ENCODE measurements at places on chromosomes 4 and X.

GRCh38 chrX:133923113-133923512 is 62.3 kb downstream of the GPC3 start:
- no peak for DNase-seq

DNA sequence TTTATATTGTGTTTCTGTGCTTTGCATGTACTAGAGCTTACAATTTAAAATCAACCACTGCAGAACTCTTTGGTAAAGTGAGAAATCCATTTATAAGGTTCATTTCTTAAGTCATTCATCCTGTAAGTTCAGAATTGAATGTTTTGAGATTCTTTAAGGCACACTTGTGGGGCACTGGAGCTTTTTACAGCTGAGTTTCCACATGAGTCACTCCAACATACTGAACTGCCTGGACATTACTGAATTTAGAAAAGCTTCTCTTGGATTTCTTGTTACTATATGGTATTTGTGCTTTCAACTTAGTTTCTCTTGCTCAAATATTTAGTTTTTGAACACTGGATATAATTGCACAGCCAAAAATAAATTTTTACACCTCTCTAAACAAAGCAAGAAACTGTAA is 226.3 kb downstream of the PACRGL start:
- no peak for DNase-seq

DNA sequence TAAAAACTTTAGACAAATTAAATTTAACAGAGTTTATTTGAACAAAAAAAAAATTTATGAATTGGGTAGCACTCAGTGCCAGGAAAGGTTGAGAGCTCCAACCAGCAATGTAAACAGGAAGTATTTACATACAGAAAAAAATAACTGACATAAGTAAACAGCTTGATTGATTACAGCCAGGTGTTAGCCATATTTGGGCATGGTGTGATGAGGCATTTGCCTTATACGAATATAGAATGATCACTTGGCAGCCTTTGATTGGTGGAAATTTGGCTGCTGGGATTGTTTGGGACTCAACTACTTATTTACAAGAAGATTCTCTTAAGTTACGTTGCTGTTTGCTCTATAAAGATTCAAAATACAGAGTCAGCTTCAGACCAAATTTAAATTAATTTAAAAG is 172.0 kb downstream of the ADAM29 start:
- no peak for DNase-seq

DNA sequence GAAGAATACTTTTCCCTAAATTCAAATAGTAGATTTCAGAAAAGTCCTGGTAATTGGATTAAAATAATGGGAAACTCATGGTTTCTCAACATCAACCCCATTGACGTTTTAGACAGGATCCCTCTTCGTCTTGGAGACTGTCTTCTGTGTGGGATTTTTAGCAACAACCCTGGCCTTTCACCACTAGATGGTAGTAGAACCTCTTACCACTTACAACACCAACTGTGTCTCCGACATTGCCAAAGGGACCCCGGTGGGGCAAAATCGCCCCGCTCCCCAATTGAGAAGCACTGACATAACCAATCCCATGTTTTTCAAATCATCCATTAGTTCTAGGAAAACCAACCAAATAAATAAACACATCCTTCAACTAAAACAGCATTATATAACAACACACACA is 16.9 kb upstream of the ANOS1 start:
- peak; percentile 52 for DNase-seq

GRCh38 chrX:66053414-66053813 is 13.5 kb upstream of the VSIG4 start:
- peak; percentile 8 for DNase-seq

- DNase-seq = no peak
Measured at GRCh38 chrX:38275615-38276014, 51.7 kb downstream of the RPGR start.

GRCh38 chrX:120560405-120560841 is 339 bp downstream of the CUL4B start:
- DNase-seq = no peak

- no peak for DNase-seq
Measured at GRCh38 chr4:91243132-91243531, 1060.6 kb upstream of the GRID2 start.

DNA sequence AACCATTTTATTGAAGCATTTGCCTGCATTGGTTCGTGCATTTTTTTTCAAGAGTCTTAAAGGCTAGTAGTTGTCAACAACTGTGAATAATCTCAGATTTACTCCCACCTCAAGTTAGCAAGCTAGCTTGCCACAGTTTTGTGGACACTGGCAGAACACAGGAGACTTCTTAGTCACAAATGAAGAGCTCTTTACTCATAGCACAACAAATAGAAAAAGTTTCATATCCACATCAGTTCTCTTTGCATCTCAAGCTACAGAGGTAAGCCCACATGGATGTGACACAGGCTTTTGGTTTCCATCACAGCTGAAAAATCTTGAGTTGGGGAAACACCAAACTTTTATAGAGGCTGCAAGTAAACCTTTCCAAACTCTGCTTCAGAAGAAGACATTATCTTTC is 2315.7 kb upstream of the TENM3 start:
- DNase-seq = no peak

DNA sequence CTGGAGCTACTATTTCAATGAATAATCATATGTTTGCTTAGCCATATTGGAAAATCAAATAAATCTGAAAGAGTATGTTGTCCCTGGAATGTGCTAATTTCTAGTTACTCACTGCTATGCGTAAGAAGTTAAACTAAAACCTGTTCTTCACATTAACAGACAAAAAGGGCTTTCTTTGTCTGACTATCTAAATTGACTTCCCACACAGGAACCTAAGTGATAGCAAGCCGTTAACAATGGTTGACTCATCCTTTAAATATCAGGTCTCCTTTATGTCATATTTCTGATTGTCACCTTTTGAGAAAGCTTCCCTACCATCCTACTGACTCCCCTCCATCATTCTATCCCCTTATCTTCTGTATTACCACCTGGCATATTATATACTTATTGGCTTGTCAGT is 81.4 kb downstream of the AMELX start:
- DNase-seq = no peak

DNA sequence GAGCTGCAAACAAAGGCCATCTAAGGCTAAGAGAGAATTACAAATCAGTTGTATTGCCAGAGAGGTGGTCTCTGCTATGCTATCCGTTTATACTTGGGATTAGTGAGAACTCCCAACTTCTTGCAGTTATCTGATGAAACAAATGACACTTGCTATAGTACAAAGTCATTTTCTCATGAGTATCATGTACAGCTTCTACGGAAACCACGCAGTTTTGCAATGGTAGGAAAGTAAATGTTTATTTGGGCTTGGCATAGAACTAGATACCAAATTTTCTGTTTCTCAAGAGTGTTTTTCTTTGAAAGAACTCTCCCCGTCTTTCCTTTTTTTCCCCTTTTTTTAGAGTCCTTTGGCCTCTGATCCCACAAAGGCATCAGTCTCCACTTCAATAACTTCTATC is 128.2 kb upstream of the ENPEP start:
- DNase-seq = no peak

- no peak for DNase-seq
Measured at GRCh38 chr4:153426207-153426885, 39.8 kb upstream of the TMEM131L start.

GRCh38 chrX:74506317-74507115 is 85.2 kb downstream of the SLC16A2 start:
- DNase-seq = no peak

DNA sequence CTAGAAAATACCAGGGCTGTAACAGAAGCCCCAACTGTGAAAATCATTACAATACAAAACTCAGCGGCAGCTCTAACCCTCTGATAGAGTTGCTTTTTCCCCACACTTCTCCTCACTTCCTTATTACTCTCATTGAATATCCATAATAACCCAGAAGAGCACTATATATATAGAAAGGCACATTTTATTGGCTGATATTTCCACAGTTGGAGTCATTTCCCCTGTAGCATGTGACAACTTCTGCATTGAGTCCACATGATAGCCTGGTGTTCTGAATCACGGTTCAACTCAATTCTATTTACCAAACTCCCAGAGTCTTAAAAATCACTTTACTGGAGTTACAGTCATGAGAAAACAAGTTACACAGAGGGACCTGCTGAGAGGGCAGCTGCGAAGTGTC is 46.6 kb upstream of the NWD2 start:
- no peak for DNase-seq

DNA sequence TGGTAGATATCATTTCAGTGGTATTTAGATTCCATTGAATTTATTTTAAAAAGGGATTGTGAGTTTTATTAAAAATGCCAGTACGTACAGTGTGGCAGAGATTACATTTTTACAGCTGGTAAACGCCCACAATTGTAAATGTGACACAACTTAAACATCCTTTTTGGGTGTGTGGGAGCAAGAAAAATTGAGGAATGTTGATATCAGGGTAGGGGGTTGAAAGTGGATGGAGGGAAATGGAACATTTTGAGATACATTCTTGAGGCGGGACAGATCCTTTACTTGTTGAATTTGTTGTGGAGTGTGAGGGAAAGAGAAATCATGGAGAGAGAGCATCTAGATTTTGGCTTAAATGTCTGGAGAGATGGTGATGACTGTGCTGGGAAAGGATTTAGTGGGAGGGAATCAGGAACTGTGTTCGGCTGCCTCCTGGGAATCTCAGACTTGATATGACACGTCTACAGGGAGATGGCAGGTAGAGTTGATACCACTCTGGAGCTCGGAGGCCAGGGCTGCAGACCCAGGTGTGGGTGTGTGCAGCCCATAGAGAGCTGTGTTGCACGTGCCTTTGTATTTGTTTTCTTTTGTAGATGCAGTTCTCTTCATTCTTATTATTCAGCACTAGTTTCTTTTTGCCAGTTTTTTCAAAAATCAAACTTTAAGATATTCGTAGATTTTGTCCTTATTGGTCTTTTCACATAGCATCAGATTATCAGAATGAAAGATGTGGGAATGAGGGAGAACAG is 10.8 kb downstream of the TMEM131L start:
- DNase-seq = no peak

- DNase-seq = no peak
Measured at GRCh38 chr4:188435381-188435780, 296.1 kb downstream of the TRIML1 start.

DNA sequence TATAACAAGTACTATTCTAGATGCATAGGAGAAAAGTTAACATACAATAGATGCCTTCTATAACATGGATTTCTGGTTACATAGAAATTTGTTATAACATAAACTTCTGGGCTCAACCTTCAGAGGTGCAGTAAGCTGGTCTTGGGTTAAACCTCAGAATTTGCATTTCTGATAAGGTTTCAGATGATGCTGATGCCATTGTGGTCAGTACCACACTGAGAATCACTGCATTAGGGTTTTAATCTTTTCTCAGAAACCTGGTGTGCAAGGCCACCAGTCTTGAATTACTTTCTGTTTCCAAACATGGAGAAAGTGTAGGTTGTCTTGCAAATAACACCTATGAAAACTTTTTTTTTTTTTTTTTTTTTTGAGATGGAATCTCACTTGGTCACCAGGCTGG is 146.2 kb downstream of the SPOCK3 start:
- DNase-seq = no peak

DNA sequence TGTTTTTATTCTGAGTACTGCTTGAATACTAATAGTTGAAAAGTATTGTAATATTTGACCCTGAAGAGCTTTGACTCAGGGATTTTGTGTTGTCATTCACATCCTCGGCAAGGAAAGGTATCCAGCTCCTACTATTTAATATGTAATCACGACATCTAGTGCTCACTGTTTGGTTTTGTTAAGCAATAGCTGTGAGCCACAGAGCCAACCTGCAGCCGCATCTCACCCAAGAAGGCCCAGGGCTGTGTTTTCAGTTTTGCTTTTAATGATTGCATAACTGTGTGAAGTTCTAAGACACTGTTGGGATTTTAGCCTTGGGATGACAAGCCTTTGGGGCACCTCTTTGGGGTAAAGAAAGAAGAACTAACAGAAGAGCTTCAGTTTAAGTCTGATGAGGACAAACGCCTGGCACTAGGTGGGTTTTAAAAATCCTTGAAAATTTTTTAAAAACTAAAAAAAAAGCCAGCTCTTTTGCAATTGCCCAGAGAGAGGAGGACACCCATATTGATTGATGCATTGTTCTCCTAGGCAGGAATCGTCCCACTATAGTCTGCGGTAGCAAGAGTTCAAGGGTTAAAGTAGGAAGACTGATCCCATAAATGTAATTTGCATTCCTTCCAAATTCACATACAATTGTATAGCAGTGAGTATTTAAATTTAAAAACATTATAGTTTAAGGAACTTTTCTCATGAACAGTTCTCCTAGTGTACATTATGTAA is 157.8 kb downstream of the RELL1 start:
- DNase-seq = no peak

GRCh38 chr4:110616238-110617074 is 6.4 kb downstream of the PITX2 start:
- peak; percentile 59 for DNase-seq

- no peak for DNase-seq
Measured at GRCh38 chr4:87071401-87071800, 136.6 kb downstream of the AFF1 start.

DNA sequence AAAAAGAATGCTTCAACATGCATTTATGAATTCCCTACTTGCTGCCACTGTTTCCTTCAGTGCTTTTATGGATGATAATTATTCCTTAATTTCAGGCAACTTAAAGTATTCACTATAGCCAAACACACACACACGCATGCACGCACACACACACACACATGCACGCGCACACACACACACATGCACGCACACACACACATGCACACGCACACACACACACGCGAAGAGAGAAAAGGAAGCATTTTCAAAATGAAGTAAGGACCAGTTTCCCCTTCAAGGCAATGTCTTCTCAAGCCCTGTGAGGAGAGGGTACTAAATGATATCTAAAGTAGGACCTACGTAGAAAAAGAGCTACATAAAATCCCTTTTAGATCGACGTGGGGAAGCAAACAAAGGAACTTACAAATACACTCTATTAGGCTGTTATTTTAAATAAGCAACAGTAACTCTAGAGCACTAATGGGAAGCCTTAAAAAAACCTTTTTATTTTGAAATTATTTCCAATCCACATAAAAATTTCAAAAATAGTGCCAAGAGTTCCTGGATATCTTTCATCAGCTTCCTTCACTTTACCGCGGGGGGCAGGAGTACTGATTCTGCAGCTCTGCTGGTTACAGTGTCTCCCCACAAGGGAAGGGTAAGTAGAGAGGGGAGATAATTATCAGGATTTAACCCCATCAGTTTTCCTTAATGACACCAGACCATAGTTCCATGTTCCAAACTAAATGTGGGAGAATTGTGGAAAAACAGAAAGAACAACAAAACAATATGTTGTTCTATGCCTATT is 13.7 kb downstream of the IRF2 start:
- DNase-seq = no peak

DNA sequence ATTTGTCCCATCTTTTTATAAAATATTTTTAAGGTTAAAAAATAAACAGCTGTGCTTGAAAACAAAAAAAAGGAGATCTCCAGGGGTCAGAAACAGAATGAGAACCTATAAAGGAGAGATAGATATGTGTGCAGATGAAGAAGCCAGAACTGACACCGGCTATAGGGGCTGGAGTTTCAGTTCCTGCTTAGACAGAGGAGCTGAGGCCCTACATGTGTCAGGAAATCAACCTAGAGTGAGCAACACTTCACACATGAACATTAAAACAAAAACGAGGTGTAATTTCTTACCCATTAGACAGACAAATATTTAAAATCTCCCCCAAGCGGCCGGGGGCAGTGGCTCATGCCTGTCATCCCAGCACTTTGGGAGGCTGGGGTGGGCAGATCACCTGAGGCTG is 17.8 kb upstream of the HUWE1 start:
- DNase-seq = no peak
